Fibroblast of skin of right biceps (primary cell): ENCODE measurements at places on chromosomes 12 and 14.

DNA sequence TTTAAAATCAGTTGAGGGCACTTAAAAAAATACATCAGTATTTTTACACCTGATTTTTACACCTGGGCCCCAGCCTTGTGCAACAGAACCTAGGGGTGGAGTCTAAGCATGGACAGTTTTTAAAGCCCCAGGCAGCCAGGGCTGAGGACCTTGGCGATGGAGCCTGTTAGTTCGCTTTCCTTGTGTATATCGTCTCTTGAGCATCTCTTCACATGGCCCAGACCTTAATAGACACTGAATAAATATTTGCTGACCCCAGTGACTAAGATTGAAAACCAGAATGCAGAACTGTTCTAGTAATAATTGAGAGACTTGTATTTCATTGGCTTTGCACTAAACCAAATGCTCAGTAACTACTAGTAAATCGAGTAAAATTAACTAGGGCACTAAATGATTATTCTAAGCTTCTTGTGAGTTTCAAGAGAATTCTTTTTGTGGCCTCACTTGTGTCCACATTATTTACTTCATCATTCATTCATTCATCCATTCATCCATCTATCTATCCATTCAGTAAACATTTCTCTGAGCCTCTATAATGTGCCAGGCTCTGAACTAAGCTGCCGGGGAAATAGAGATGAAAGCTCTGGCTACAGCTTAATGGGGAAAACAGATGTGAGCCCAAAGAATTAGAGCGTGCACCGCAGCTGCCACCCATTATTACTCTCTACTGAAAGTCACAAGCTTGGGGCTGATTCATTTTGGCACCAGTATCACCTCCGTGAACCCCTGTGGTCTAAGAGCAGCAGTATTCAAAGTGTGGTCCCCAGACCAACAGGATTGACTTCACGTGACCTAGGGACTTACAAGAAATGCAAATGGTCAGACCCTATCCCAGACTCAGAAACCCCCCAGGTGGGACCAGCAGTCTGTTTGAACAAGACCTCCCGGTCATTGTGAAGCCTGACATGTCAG is 30.7 kb upstream of the BCL7A start:
- peak; percentile 48 for DNase-seq

- DNase-seq = peak; percentile 12
Observed at GRCh38 chr14:56274556-56274955, 156.3 kb downstream of the PELI2 start.

- no peak for DNase-seq
Observed at GRCh38 chr12:34377243-34378035, 355.1 kb downstream of the ALG10 start.

DNA sequence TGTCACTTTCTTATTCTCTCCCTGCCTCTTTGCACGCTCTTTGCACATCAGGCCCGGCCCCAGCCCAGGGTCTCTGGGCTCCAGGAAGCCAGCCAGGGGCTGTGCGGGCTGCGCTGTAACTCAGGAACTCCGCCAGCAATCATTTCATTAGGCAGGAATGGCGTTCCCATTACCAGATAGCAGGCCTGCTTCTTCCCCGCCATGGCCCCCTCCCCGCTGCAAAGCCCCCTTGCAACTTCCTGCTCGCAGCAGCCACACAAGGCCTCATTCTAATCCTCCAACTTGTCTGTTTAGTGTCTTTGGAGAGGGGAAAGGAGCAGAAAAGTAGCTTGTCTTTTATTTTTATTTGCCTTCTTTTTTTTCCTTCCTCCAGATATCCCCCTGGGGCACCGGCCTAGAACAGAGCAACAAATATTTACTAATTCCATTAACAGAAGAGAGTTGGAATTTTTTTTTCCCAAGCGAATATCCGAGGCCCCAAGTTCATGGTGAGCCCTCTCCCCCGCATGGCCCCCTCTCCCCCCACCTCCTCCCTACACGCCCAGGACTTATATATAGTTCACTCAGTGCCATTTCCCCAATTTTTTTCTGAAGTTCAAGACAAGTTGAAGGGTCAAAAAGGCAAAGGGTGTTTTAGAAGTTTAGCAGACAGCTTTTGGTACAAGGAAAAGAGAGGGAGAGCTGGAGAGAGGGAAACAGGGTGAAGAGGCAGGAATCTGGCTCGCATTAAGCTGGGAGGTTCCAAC is 329.4 kb upstream of the TBX3 start:
- no peak for DNase-seq

- peak; percentile 38 for DNase-seq
Observed at GRCh38 chr14:69711881-69712560, 54.9 kb upstream of the SRSF5 start.

DNA sequence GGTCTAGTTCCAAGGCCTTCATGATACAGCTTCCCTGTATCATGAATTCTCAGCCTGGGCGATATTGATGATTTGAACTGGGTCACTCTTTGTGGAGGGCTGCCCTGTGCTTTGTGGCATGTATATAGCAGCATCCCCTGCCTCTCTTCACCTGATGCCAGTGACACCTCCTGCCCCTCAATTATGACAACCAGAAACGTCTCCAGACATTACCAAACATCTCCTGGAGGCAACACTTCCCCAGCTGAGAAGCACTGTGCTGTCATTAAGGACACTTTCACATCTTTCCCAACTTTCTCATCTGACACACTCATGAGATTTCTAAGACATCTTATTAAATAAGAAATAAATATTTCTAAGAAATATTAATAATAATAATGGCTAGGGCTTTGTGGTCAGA is 315.3 kb downstream of the BCL11B start:
- no peak for DNase-seq

GRCh38 chr12:23949348-23950209 is at the start of gene SOX5:
Gene SOX5 (minus strand): TSS chr12:23949670. CDS start chr12:23949601, 69 bp downstream.
- DNase-seq = peak; percentile 23

GRCh38 chr12:123043536-123044001 is 63.1 kb downstream of the ARL6IP4 start:
- DNase-seq = peak; percentile 97

DNA sequence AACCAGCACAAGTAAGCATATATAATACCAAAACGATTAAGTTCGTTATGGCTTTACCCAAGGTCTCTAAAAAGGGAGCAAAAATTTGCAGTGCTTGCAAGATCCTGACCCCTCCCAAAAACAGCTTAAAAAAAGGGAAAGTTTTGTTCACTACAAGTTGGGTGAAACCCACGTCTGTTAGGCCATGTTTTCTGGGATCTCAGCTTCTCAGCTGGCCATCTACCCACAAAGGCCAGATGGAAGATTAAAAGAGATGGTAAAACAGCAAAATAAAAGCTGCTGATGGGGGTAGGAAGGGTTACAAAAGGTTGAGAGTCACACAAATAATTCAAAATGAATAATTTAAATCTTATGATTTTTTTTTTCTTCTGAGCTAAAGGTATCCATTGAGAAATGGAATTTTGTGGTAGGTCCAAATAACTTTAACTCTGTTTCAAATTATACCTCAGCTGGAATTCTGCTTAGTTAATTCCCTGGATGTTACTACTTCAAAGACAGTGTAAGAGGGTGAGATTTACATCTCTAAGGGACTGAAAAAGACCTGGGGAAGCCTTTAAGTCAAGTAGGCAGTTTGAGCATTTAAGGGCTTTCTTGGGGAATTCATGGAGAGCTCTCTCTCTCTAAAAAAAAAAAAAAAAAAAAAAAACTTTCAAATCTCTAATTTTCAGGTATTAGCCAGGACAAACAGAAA is 185.6 kb upstream of the NAV3 start:
- DNase-seq = no peak

GRCh38 chr14:68814238-68814538 is 21.3 kb upstream of the ZFP36L1 start:
- no peak for DNase-seq

- DNase-seq = no peak
Observed at GRCh38 chr12:45928309-45928708, 62.1 kb downstream of the SCAF11 start.

GRCh38 chr12:39003541-39004155 is 98.3 kb upstream of the CPNE8 start:
- DNase-seq = no peak

DNA sequence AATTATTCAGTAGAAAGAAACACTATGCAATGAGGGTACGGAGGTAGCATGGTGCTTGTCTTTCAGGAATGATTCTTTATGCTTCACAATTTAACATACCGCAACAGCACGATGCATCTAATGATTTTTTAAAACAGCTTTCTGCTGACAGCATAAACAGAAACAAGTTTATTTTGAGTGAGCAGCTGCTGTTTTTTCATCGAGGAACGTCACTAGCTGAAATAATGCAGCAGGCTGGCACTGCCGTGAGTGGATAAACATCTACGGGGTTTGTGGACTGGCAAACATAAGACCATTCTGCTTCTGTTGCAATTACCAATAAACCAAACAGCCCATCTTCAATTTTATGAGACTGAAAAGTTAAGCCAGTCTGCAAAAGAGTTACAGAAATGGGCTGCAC is 871.8 kb downstream of the RPS29 start:
- DNase-seq = no peak

GRCh38 chr12:122435186-122435585 is 12.7 kb upstream of the CLIP1 start:
- DNase-seq = no peak

- no peak for DNase-seq
Observed at GRCh38 chr12:17148706-17149105, 542.7 kb upstream of the LMO3 start.

DNA sequence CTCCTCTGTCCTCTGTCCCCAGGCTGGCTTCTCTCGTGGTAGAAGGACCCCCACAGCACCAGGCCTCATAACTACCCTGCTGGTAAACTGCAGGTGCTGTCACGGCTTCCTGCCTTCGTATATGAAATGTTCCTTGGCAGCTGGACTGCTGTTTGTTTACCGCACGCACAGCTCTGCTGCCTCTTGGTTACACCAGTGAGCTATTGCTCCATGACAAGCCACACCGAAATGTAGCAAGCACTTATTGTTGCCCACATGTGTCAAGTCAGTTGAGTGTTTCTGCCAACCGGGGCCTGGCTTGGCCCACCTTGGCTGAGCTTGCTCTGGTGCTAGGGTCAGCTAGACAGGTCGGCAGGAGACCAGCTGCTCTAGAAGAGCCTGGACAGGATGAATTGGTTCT is 21.7 kb upstream of the TCL1B start:
- DNase-seq = no peak

DNA sequence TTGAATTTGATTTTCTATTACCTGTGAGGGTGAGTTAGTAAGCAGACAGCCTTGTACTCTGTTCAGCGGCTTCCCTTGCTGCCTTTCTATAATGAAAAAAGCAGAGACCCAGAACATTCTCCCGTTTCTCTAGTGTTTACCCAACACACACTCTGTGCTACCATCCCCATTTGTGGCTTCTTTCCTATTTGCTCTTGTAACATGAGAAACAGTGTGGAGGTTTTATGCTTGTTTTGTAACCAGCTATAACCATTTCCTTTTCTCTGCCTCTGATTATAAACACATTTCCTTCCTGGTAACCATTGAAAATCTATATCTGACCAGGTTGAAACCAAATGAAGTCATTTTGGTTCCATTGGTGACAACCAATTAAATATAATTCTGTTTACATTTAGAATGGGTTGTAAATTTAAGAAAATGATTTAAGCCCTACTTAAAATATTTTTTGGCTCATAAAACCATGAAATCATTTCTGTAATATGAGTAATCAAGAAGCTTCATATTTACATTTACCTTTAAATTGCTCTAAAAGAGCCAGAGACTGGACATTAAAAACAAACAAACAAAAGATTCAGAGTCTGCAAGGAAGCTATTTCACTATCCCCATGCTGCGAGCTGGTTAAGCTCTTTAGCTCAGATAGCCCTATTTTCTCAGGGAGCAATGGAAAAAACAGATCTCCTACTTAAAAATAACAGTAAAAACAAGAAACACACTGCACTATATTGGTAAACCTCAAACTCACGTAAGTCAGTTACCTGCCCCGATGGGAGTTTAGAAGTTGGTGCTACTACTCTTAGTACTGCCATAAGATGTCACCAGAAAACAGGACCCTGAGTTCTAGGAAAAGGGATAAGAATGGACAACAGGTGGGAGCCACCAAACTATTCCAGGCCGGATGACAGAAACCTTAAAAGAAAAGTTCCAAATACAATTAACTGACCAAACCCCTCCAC is 206.5 kb upstream of the EEA1 start:
- peak; percentile 55 for DNase-seq

GRCh38 chr14:99721792-99722516 is 37.9 kb downstream of the CYP46A1 start:
- no peak for DNase-seq

- no peak for DNase-seq
Observed at GRCh38 chr12:109797905-109798669, 35.1 kb downstream of the TRPV4 start.

DNA sequence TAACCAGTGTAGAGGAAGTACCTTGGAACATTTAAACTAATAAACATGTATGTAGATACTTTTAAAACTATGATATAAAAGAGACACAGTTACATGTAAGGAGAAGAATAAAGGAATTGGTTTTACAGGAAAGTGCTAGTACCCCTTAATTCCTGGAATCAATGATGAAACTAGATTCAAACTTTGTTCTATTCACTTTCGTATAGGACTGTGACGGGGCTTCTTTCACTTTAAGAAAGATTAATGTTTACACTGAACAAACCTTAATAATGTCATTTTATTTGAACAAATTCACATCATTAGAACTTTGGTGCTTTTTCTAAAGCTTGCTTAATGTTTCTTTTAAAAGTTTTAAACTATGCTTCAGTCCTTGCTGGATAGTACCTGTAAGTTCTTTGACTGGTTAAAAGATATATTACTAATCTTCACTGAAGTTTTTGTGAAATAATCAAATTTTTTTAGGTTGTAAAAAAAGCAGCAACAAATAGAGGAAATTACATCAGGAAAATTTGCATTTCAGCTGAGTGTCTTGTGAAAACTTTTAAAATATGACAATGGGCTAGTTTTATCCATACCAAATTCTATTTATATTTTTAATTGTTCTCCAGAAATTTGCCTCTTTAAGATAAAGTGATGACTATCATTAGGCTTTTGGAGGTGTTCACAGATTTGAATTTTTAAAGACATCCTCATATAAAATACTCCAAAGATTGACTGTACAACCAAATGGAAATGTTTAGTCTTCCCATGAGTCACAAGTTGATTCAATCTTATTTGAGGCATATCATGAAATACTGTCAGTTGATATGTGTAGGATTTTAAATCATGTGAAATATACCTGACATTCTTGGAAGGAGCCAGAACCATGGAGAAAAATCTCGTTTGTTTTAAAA is 36.2 kb downstream of the PAPOLA start:
- DNase-seq = peak; percentile 18

GRCh38 chr14:95206534-95206933 is 49.2 kb upstream of the DICER1 start:
- DNase-seq = peak; percentile 34

- no peak for DNase-seq
Observed at GRCh38 chr14:88352698-88353097, 29.6 kb upstream of the KCNK10 start.

- peak; percentile 54 for DNase-seq
Observed at GRCh38 chr14:70890826-70891659, 16.2 kb upstream of the PCNX1 start.

DNA sequence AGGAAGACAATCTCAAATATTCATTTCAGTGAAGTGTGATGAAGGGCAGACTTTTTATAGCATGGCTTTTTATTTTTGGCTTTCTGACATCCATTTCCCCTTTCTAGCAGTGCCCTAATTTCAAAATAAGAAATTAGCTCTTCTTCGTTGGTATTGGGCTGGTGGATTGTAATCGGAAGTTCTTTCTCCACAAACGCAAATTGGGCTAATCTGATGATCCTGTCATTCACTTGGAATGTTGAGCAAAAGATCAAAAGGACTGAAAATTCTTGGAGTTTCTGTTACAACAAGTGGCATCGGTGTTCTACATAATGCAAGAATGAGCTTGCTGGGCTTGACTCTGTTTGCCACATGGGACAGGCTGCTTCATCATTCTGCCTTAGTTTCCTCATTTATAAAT is 1182.8 kb downstream of the FLRT2 start:
- DNase-seq = peak; percentile 4
